ENCODE measurements at places on chromosomes 3 and 15. TPM values are rescaled to one million over a fixed set of nuclear protein-coding genes. Genes with fewer than 3 reads are reported as not detected.

DNA sequence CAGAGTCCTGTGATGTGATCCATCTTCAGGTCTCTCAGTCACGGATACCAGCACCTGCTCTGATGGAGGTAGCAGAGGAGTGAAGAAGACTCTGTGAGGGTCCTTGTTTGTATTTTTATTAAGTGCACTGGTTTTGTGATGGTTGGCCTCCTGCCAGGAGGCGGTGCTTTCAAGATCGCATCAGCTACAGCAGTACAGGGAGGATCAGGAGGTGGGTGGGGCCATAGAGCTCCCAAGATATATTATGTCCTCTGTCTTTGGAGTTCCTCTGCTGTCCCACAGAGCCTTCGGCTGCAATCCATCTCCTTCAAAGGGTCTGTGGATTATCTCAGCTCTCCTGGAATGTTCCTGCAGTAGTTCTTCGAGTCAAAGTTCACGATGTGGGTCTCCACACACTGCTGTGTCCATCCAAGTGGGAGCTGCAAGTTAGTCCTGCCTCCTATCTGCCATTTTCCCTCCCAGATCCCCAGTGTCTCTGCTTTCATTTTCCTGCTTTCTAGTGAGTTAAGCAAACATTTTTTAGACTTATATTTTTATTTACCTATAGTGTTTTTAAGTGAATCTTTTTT is 54.7 kb downstream of the TM2D3 start:
- DNase-seq, result peak; percentile 37

GRCh38 chr15:83905556-83906273 is 251.8 kb downstream of the ADAMTSL3 start:
- no peak for DNase-seq

DNA sequence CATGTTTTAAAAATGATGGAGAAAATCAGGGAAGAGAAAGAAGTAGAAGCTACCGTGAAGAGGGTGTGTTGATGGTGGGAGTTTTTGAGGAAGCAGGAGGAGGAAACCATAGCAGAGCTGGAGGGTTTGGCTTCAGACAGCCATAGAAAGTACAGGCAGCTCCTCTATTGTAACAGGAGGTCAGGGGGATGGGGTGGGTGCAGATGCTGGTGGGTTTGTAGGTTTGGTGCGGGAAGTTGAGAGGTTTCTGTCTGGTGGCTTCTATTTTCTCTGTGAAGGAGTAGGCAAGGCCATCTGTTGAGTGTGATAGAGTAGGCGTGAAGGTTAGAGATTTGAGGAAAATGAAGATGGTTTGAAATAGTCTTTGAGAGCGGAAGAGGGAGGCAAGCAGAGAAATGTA is 97.7 kb upstream of the TBC1D5 start:
- no peak for DNase-seq

DNA sequence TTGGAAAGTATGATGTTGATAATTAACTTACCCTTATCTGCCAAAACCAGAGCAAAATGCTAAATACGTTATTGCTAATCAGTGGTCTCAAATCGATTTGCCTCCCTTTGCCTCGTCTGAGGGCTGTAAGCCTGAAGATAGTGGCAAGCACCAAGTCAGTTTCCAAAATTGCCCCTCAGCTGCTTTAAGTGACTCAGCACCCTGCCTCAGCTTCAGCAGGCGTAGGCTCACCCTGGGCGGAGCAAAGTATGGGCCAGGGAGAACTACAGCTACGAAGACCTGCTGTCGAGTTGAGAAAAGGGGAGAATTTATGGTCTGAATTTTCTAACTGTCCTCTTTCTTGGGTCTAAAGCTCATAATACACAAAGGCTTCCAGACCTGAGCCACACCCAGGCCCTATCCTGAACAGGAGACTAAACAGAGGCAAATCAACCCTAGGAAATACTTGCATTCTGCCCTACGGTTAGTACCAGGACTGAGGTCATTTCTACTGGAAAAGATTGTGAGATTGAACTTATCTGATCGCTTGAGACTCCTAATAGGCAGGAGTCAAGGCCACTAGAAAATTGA is 59.7 kb downstream of the DCUN1D1 start:
- no peak for DNase-seq

DNA sequence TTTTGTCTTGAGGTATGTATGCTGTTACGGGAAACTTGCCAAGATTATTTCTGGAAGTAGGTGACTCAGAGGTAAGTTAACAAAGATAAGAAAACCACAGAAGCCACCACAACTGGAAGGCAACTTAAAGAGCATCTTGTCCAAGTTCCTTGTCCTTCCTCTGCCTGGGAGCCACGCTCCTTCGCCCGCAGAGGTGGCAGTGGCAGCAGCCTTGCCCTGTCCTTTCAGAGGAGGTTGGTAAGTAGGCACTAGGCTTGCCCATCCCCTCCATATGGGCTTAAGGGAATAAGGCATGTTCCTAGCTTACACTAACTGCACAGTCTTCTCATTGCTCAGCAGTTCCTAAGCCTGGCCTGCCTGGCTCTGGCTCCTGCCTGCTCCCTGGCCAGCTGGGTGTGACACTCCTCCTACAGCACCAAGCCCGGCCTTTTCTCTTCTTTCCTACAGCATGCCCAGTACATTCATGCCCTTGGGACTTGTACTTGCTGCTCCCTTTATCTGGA is 48.0 kb upstream of the RAB6B start:
- no peak for DNase-seq

GRCh38 chr15:96330064-96330449 is 443 bp upstream of the NR2F2 start:
- no peak for DNase-seq

GRCh38 chr15:89680282-89680873 is 1.2 kb upstream of the PLIN1 start:
- DNase-seq, result no peak

GRCh38 chr3:48999085-48999858 is 7.9 kb upstream of the WDR6 start:
- DNase-seq, result no peak

- DNase-seq, result no peak
Observed at GRCh38 chr3:17422636-17423035, 319.8 kb downstream of the TBC1D5 start.

- no peak for DNase-seq
Observed at GRCh38 chr3:157824281-157824680, 281.9 kb downstream of the SHOX2 start.

DNA sequence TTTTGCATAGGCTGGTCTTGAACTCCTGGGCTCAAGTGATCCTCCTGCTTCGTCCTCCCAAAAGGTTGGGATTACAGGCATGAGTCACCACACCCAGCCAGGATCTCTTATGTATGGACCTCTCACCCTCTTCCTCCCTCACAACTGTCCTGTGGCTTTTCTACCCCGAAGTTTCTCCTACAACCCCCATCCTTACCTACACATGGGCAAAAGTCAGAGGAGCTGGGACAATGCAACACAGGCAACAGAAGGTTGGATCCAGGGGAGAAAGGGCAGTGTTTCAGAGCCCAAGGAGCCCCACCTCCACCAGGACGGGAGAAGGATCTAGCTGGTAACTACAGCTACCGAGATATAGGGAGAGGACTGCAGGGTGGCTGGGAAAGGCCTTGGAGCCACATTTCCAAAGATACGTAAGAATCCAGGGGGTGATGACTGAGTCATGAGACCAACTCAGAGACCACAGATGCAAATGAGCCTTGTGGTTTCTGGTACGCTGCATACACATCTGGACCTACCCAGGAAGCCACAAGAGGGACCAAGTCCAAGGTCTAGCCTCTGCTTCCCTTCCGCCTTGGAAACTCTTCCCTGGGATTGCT is 13.6 kb downstream of the IGDCC4 start:
- no peak for DNase-seq

DNA sequence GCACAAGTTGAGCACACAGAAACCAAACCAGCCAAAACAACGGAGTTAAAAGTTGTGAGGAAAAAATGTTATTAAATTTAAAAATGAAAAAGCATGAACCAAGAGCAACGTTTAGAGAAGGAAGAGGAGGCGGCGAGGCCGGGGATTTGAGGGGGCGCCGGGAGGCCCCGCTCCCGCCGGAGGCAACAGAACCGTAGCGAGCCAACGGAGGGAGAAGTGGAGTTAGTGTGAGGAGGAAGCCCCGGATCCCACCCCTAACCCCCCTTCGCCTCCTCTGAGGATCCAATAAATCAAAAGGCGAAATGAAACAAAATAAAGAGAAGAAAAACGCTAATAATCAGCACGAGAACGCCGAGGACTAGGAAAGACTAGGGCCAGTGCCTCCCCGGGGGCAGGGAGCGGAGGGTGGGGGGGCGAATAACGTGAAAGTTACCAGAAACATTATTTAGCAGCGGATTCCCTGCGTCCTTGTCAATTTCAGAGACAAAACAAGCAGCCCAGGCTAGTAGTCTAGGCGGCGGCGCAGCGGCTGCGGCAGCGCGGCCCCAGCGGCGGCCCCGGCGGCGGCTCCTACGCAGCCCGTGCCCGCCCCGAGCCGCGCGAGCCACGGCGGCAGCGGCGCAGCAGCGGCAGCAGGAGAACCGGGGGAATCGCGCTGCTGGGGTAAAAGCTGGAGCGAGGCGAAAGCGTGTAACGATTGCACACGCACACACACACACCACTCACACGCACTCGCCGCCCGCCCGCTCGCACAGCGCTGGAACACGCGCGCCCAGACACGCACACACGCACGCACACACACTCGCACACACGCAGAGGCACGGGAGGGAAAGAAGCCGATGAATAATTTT is 1.7 kb downstream of the MEIS2 start:
- peak; percentile 60 for DNase-seq

DNA sequence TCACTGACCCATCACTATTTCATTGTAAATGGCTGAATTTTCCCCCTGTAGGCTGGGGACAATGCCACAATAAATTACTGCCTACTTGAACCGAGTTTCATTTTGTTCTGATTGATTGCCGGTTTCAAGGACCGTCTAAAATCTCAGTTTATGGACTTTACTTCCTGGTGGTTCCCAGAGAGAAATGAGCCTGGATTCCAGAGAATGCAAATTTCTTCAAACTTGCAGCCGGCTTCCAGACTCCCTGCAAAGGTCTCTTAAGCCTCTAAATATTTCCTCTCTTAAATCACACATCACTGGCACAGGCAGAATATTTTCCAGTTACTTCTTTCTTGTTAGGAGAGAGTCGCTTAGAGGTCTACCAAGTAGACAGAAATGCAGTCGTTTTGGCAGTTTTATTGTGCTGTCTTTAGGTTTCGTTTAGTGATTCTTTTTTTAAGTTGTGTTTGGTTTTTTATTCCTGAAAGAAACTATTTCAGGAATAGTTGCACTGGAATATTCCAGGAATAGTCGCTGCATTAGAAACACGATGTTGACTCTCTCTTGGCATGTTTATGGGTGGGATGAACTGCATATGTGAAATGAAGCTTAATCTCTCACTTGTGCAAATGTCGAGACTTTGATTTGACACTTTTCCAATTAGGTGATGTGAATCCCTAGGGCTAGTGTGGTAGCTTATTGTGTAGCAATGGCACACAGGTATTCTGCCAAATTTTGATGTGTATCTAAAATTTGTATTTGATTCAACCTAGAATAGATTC is 284.1 kb upstream of the NR2E3 start:
- no peak for DNase-seq

- DNase-seq, result no peak
Observed at GRCh38 chr3:197877902-197878301, 72.1 kb upstream of the RPL35A start.

- DNase-seq, result no peak
Observed at GRCh38 chr3:24237971-24238706, 256.5 kb downstream of the THRB start.

DNA sequence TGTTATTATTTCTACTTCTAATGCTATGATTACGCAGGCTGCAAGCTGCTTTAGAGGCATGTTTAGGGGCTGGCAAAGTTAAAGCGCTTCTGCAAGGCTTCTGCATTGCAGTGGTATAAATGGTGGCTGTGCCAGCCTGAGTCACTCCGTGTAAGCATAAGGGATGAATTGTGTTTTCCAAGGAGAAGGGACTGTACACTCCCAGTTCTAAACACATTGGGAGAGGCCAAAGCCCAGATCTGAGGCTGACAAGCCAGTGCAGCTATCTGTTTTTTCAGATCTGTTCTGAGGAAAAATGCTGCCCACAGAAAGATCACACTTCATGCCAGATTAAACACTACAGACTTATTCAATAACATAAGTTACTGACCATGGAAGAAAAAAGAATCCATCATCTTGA is 83.8 kb downstream of the PRICKLE2 start:
- DNase-seq, result no peak

DNA sequence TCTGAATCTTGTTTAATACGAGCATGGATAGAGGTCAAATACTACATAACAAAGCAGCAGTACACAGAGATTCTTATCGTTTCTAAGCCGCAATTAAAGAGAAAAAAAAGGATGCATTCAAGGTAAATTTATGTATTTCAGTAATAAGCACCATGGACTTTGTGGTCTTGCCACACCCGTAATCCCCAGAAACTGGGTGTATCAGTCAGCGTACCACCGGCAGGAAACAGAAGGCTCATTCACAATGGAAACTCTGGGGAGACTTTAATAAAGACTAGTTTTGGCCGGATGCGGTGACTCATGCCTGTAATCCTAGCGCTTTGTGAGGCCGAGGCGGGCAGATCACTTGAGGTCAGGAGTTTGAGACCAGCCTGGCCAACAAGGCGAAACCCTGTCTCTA is 81.9 kb upstream of the ZNF280D start:
- DNase-seq, result peak; percentile 36

DNA sequence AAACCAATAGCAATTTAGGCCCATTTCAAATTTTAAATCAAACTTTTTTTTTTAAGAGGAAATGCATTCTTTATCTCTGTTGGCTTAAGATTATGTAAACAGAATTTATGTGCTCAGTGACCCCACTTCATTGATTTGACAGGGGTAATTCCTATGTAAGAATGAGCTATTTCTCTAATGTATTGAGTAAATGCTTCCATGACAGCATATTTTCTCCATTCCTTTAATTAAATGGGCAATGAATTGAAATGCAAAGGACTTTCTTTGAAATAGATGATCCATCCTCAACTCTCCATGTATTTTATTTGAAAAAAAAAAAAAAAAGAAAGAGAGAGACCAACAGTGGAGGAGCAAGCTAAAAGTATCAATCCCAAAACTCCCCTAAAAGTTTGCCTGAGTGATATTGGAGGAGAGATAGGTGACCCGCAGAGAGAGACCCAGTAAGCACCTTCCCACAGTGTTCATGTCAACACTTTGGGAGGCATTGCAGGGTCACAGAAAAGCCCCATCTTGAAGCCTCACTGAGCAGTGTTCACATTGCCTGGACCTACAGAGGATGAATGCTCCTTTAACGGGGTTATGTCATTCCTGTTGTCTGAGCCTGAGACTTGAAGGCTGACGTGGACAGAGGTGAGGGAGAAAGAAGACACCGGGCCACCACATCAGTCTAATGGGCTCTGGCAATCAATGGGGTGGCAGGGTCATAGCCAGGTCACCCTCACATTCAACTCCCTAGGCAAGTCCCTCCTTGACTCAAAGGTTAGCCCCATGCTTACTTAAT is 176.0 kb downstream of the SHOX2 start:
- DNase-seq, result no peak

PML gene
- 20.8 TPM for total RNA-seq

PLA2G4E gene
- total RNA-seq, result not detected

C2CD4A gene
- not detected for total RNA-seq

SERPINI2 gene
- total RNA-seq, result not detected

CTSH gene
- total RNA-seq, result 72.3 TPM

STAC gene
- total RNA-seq, result 0.69 TPM

CCDC50 gene
- total RNA-seq, result 55.2 TPM

GOLIM4 gene
- total RNA-seq, result 63.2 TPM

MESP2 gene
- total RNA-seq, result 0.20 TPM

MYRIP gene
- total RNA-seq, result 0.84 TPM

Measured in left ventricle myocardium superior (tissue), 1 donor.